ENCODE measurements at places on chromosomes 12 and 14.

DNA sequence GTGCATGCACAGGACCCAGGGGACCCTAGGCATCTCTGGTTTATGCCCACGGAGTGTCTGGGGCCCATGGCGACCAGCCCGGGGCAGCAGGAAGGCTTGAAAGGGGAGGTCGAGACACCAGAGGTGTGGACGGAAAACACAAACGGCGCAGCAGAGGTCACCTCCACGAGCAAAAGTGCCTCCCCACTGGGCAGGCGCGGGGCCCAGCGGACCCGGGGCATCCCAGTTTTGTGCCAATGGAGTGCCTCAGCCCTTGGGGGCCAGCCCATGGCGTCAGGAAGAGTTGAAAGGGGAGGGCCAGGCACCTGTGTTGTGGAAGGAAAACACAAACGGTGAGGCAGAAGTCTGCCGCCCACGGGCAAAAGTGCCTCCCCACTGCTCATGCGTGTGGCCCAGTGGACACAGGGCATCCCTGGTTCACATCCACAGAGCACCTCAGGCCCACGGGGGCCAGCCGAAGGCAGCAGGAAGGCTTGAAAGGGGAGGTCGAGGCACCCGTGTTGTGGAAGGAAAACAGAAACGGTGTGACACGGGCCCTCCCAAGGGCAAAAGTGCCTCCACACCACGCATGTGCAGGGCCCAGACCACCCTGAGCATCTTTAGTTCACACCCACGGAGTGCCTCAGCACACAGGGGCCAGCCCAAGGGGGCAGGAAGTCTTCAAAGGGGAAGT is 378.8 kb downstream of the ALG10 start:
- peak; percentile 7 for DNase-seq

GRCh38 chr12:124646385-124647230 is 79.2 kb upstream of the NCOR2 start:
- peak; percentile 23 for DNase-seq

DNA sequence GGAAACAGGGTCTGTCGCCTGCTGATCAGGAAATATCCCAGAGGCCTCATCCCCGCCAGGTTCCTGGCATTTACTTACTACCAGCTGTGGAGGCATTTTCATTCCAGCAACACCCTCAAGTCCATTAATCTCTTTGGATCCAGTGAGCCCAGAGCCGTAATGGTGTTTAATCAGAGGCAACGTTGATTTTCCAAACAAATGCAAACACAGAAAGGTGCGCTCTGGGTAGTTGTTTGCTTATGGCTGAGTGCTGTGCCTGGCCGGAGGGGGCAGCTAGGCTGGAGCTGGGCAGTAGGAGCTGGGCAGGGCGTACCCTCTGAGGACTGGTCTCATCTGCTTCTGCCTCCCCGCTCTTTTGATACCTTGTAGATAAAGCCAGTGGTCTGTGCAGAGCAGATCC is 110.6 kb downstream of the ADCK1 start:
- no peak for DNase-seq

GRCh38 chr12:96980991-96981414 is 73.9 kb downstream of the NEDD1 start:
- DNase-seq: no peak

DNA sequence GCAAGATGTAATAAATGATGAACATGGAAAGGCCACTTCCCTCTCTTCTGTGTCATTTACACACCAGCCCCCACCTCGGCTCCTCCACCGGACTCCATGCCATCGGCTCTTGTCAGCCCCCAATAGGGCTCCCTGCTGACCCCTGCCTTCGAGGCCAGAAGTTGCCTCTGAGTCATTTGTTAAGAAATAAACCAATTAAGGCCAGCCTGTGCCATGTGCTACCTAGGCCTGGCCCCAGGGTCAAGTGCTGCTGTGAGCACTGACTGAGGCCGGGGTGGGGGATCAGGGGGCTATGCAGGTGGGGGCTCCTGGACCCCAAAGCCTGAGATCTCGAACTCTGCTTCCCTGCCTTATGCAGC is 53.2 kb downstream of the TESC start:
- no peak for DNase-seq

DNA sequence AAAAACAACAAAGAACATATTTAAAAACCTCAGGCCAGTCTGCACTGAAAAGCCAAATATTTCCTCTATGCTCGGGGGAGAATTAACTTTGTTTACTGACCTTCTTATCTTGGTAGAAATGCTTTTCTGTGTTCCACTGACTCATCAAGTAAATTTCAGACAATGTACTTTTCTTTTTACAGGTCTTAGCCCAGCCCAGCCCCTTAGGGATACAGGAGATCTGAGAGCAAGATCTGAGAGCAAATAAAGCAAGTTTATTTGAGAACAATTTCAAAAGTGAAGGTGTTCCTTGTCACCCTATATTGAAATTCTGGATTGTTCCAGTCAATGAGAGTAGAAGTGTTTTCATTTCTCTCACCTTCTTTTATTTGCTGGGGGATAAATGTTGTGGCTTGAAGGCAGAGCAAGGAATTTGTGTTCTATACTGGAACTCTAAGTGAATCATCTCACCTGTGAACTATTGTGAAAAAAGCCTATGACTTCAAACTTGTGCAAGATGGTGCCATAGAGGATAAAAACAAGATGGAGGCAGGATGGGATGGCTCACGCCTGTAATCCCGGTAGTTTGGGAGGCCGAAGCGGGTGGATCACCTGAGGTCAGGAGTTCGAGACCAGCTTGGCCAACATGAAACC is 7.9 kb upstream of the GPRC5A start:
- DNase-seq: no peak

GRCh38 chr12:29743077-29743476 is 40.7 kb downstream of the TMTC1 start:
- no peak for DNase-seq

GRCh38 chr14:21299562-21300130 is 19.8 kb downstream of the RPGRIP1 start:
- DNase-seq: no peak

GRCh38 chr12:100173111-100173510 is 27.5 kb upstream of the ACTR6 start:
- no peak for DNase-seq

DNA sequence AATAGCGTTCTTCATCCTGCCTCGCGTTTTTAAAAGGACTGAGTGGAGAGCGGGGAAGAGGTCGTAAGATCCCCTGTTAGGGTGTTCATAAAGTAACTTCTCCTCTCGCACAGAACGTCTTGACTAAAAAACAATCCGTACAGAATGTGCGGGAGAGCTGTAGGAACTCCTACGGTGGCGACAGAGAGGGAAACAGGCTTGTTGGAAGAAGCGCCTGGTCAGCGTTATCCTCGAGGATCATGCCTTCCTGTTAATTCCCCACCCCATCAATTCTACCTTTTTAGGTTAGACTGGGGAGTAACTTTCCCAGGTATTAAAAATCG is 399 bp upstream of the WASHC4 start:
- DNase-seq: no peak

DNA sequence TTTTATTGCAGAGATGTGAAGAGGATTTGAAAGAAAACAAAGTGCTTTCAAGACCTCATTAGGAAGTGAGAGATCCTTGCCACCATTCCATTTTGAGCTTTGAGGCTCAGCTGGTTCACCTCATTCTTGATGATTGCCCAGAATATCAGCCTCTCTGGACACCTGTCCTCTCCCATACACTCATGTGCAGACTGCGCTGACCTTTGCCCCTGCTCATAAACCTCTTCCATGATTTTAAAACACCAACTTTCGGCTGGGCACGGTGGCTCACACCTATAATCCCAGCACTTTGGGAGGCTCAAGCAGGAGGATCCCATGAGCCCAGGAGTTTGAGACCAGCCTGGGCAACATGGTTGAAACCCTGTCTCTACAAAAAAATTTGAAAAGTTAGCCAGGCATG is 8.9 kb downstream of the COX14 start:
- no peak for DNase-seq

DNA sequence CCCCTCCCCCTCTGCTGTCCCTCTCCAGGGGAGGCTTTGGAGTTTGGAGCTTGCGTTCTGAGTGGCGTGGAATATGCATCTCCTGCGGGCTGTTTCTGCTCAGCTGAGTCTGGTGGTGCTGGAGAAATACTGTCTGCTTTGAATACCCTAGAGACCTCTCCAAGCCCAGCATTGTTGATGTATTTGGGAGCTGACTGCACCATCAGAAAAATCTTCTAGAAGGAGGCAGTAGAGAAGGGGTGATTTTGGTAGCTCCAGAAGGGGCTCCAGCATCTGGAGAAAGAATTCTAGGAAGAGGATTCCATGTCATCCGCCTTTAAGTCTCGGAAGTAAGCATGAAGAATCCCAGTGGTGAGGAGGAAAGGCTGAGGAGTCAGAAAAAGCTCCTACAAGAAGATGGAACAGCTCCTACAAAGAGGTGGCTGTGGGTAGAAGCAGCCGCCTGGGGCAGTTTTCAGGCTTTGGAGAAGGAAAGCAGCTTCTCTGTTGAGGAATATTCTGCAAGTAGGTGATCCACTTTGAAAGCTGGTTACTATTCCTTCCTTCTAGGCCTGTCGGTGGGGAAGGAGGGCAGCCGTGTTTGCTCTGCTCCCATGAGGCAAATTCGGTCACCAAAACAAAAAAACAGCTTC is 9.7 kb downstream of the MLXIP start:
- no peak for DNase-seq

GRCh38 chr14:52840877-52841276 is 49.5 kb upstream of the GNPNAT1 start:
- no peak for DNase-seq

DNA sequence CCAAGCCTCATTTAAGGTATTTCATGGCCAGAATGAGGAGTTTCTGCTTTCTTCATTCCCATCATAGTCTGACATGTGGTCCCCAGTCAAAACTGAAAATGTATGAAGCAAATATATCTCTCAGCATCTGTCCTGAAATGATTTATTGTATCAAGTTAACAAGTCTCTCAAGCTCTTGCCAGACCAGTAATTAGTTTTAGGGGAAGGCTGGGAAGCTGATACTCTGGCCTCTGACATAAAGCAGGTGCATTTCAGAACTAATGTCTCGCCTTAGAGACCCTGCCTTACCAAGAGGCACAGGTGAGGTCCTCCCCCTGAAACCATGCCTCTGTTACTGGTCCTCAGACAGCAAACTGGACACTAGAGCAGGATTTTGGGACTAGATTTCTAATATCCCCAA is 266.5 kb downstream of the SLC15A4 start:
- no peak for DNase-seq

DNA sequence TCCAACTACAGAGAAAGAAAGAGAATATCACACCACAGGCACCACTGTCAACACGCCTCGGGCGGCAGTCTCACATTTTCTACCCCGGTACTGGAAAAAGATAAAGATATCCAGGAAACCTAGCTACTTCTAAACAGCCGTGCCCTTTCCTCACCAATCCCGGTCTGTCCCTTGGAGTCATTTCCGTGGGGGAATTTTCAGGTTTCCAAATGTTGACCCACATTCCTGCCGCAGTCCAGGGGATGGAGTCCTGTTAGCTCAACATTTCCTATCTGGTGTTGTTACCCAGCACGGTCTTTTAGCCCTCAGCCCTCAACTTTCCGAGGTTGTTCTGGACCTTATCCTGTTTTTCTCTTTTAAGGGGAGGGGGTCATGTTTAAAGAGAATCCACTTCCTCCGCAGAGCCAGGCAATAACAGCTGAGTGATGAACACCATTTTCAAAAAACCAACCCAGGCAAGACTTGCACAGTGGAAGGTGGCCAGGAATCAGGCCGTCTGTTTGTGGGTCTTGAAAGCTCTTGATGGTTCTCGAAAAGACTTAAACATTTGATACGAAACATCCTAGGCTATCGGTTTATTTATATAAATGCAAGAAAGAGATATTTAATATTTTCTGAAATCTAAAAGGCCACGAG is 4.6 kb downstream of the SSH1 start:
- DNase-seq: no peak

DNA sequence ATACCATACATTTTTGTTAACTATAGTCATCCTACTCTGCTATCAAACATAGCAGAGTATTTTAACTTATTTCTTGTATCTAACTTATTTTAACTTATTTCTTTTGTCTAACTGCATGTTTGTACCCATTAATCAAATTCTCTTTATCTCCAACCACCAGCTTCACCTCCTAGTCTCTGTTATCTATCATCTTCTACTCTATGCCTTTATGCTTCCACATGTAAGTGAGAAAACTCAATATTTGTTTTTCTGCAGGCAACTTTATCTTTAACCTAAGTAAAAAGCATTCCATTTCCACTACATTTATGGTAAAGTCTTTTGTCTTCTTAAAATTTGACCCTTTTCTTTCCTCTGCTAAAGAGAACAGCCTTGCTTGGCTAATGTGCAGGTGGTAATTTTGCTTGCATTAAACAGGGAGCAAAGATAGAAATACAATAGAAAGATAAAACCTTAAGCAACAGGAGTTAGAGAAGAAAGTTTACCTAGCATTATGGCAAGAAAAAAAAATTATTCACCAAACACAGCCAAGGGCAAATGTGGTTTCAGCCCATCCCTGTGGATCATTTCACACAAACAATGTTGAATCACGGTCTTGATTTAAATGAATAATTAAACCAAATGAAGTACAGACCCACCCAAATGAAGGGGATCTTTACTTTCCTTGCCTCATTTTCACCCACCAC is 110.9 kb upstream of the TSPAN8 start:
- DNase-seq: no peak

DNA sequence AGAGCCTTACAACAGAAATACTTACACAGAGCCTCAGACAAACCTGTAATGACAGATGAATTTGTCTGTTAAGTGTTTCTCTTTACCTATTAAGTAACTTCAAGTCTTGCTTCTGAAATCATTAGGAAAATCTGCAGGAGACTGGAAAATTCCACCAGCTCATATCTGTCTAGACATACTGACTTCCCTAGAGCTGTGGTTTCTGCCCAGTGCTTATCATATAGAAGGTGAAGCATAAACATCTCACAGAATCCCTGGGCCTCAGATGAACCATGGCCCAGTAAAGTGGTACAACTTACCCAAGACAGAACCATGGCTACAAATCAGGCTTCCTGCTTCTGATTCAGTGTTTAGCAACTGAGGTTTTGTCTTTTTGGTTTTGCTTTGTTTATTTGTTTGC is 91.6 kb downstream of the EGLN3 start:
- no peak for DNase-seq

GRCh38 chr14:96098309-96098998 is 59.3 kb downstream of the C14orf132 start:
- no peak for DNase-seq

DNA sequence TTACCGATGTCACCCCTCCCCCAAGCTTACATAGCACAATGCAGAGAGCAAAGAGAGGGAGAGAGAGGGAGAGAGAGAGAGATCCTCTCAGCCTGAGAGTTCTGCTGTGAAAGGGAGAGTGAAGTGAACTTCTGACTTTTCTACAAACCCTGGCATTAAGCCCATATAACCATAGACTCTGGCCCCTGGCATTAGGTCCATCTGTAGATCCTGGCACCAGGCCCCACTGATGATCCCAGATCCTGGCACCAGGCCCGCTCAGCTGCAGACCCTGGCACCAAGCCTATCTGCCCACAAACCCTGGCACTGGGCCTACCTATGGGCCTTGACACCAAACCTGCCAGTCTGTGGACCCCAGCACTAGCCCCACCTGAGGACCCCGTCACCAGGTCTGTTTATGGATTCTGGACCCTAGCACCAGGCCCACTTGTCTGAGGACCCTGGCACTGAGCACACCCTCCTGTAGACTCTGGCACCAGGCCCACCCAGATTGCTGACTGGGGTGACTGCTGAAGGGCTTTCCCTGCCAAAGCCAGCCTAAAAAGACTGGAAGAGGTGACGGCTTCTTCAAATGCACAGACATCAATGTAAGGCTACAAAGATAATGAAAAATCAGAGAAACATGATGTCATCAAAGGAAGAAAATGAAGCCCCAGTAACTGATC is 14.5 kb upstream of the KRT83 start:
- DNase-seq: no peak

- no peak for DNase-seq
Observed at GRCh38 chr12:123580772-123581171, 3.6 kb upstream of the TMED2 start.

GRCh38 chr12:104667139-104667538 is 210.4 kb downstream of the CHST11 start:
- no peak for DNase-seq

GRCh38 chr12:58711974-58712373 is 208.3 kb downstream of the LRIG3 start:
- no peak for DNase-seq
